ENCODE measurements at places on chromosomes 13 and 19. TPM values are rescaled to one million over a fixed set of nuclear protein-coding genes. Genes with fewer than 3 reads are reported as not detected.

Gene C19orf33
- total RNA-seq, result 148 TPM

Gene GPR12
- total RNA-seq, result not detected

Gene SYNGR4
- total RNA-seq, result not detected

Gene CRX
- not detected for total RNA-seq

DNA sequence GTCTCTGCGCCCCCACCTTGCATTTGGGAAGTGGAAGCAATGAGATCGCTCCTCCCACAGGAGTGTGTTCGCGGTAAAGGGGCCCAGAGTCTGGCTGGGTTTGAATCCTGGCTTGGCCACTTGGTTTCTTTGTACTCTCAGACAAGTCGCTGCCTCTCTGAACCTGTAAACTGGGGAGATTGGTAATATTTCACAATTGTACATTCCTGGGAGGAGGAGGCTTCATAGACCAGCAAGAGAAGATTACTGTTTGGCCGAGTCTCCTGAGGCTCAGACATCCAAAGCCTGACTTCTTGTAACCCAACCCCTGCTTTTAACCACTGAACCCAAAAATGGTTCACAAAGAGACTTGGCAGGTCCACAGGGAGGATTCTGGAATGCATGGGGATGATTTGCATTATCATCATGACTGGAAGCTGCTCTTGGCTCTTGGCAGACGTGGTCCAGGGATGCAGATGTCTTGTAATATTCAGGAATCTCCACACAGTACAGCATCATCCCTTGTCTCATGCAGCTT, 13.6 kb upstream of the STRN4 start:
- DNase-seq, result no peak

DNA sequence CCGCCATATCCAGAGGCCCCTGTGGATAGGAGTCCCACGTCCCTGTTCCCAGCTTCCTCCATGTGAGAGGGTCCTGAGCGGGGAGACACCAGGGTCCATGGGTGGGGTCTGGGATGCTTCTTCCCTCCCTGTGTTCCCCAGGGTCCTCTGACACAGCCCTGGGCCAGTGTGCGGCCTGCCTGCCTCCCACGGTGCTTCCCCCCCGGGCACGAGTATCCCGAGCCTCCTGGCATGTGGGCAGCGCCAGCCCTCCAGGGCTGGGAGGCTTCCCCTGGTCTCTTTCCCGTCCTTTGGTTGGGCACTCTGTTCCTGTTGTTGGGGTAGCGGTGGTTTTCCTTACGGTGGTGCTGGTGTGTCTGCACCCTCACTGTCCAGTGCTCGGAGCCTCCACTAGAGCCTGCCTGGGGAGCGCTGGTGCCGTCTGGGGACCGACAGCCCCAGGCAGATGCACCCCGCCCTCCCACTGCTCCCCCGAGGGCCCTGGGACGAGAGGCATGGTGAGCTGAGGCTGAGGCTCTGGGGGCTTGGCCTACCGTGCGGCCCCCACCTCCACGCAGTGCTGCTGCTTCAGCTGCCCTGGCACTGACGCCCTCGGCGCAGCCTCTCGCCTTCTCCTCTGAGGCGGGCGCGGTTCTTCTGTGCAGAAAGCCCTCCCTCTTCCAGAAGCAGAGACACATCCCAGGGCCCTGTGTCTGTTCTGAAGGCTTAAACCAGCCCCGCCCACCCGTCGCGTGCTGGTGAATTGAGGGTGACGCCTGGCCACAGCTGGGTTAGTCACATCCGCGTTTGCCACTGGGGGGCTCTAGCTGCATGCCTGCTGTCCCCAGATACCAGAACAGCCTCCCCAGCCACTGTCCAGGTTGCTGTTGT, 27.9 kb downstream of the PLEKHJ1 start:
- DNase-seq, result no peak

DNA sequence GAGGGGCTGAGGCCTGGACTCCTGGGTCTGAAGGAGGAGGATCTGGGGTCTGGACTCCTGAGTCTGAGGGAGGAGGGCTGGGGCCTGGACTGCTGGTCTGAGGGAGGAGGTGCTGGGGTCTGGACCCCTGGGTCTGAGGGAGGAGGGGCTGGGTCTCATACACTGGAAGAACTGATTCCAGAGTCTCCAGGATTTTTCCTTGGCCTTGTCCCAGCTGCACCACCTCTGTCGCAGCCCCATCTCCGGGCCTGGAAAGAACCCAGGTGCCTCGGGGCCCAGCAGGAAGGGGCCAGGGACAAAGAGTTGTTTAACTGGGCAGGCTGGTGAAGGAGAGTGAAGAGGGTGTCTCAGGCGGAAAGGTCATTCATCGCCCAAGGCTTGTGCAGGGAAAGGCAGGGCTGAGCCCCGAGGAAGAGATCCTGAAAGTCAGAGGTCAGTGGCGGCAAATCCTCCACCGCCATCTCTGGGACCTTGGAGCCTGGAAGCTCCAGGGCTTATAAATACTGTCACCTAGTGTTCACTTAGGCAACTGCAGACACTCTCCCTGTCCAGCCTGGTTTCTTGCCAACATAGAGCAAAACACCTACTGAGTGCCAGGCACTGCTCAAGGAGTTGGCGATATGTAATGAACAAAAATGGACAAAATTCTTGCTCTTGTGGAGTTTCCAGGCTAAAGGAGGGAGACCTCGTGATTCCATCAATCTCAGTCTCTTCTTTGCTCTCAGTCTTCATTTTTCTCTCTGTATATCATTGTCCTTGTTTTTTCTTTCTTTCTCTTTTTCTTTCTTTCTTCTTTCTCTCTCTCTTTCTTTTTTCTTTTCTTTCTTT, 4.4 kb upstream of the KCNN4 start:
- DNase-seq, result peak; percentile 65

DNA sequence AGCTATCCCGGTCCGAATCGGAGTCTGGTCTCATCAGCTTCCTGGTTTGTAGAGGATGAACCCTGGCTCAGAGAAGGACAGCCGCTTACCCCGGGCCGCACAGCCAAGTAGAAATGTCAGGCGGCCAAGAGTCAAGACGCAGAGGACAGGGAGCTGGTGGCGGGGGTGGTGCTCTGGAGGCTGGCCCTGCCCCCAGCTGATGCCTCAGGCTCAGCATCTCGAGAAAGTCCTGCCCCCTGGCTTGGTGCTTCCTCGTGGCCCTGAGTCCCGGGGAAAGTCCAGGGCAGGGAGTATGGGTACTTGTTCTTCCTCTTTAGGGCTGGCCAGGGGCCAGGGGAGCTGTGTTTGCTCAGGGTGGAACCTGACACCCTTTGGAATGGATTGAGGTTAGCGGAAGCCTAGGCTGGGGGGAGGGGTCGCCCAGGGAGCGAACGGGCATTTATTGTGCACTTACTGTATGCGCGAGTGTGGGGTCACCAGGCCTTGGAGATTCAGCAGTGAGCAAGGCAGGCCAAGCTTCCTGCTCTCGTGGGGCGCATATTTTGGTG, 2.2 kb downstream of the TJP3 start:
- peak; percentile 59 for DNase-seq

GRCh38 chr13:66009241-66009640, 1220.9 kb downstream of the PCDH9 start:
- no peak for DNase-seq

- DNase-seq, result no peak
These were observed 5.0 kb downstream of the LGALS14 start for GRCh38 chr19:39709026-39709872.

DNA sequence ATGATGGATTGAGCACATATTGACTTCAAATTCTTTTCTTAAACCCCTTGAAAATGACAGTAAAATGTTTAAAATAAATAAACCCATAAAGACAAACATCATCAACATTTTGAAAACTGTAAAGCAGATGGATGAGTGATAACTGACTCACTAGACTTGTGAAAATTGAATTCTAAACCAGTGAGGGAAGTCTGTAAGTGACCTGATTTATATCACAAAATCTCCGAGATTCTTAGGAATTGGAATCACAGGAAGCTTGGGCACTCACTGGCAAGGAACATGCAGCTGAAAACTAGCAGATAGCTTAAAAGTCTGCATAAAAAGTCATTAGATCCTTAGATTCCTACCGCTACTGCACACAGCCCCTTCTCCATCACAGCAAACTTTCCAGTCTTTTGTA, 51.3 kb upstream of the TSC22D1 start:
- no peak for DNase-seq

GRCh38 chr19:35445826-35446593, 2.0 kb upstream of the FFAR2 start:
- no peak for DNase-seq

DNA sequence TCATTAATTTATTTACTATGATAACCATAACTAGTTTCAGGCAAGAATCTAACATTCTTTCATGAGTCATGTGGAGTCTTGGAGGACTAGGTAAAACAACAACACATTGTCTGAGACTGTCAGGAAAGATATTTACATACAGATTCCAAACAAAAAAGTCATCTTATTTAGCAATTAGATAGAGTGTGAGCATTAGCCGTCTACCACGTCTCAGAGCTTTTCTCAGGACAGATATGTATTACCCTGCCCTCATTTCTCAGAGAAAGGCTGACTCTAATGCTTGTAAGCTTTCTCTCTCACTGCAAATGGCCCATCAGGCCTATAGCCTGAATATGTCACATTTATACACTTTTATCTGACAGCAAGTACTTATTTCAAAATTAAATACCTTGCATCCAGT, 312.1 kb upstream of the PCDH20 start:
- DNase-seq, result peak; percentile 76

Measured in renal cortical epithelial cell (primary cell).